Myocyte (in vitro differentiated cells): ENCODE measurements at places on chromosomes 2 and 18. TPM values are rescaled to one million over a fixed set of nuclear protein-coding genes. Genes with fewer than 3 reads are reported as not detected.

Gene STPG4
- total RNA-seq, result 0.24 TPM in 1 of 2 replicates, not detected in the other

DNA sequence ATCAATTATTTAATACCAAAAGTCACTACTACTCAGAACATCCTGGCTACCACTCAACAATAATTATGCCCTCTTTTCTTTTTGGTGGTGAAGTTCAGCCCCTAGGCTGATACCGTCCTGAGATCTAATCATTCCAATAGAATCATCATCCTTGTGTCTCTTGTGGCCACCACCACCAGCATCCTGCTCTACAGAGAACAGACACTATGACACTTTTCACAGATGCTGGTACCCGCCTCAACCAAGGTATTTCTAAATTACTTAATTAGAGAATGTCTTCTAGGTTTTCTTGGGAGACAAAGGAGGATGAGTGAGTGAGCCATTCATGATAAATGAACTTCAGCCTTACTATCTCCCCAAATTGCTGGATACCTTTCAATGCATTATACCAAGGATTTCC is 60.0 kb downstream of the TDRD15 start:
- DNase-seq, result no peak

Gene ZNF385B
- total RNA-seq, result 1.2 and 2.9 TPM in 2 replicates

Gene ANKRD30B
- total RNA-seq, result 0.88 and 1.6 TPM in 2 replicates

GRCh38 chr2:23477392-23477791 is 92.4 kb downstream of the KLHL29 start:
- DNase-seq, result no peak
